ENCODE measurements at places on chromosomes 16 and 17.

DNA sequence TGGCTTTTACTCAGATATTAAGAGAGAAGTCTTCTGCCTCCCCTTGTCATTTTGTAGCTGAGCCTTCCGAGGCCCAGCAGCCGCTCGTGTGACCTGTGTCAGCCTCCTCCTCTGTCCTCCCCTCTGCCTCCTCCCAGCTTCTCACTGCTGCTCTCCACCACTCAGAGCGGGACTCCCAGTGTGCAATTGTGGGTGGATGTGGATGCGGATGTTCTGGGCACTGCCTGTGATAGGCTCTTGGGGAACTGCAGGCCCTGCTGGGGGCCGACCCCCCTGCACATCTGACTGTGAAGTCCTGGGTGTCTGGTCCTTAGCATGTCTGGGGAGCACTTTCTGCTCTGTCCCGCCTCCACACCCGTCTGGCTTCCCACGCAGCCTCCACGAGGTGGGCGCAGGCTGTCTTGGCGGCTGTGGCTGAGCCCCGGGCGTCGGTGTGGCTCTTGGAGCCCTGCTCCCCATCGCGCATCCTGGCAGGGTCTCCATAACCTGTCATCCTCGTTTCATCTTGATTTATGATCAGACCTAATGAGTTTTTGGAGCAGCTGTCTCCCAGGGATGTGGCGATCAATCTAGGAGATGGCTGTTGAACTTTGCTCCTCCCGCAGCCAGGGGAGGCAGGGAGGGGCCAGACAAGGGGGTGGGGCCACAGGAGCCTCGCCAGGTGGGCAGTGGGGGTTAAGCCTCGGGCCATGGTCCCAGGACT lies 28.1 kb downstream of the GRIN2C start:
- DNase-seq, result no peak

GRCh38 chr17:4566785-4567184 lies 6.4 kb upstream of the GGT6 start:
- DNase-seq, result no peak

GRCh38 chr17:63988741-63989621 lies 9.2 kb upstream of the PRR29 start:
- DNase-seq, result no peak

- DNase-seq, result no peak
Measured at GRCh38 chr17:9473711-9474110, 101.9 kb downstream of the STX8 start.

DNA sequence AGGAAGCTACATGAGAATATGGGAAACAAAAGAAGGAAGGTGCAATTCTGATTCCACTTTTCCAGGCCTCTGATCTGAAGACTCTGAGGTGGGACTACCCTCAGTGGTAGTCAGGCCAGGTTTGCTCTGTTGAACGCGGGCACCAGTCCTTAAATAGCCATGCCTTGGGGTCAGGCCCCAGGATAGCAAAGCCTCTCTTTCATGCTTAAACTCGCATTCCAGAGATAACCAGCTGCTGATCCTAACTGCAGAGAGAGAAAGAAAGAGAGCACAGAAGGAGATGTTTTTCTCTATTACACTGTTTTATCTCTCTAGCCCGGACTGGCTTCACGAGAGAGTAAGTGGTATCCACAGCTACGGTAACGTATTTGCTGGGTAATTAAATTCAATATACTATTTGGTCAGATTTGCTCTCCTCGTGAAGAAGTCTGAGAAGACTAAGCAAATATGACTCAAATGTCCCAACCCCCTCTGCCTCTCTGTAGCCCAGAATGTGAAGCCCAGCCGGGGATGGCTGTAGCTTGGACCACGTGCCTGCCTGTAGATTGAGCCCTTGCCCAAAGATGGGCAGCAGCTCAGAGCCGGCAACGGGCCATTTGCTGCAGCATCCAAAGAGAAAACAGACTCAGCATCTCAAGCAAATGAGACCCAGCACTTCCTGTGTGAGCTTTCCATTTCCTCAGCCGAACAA lies 122.2 kb downstream of the SMG6 start:
- DNase-seq, result no peak

GRCh38 chr16:19173059-19173458 lies 5.0 kb downstream of the SYT17 start:
- no peak for DNase-seq

DNA sequence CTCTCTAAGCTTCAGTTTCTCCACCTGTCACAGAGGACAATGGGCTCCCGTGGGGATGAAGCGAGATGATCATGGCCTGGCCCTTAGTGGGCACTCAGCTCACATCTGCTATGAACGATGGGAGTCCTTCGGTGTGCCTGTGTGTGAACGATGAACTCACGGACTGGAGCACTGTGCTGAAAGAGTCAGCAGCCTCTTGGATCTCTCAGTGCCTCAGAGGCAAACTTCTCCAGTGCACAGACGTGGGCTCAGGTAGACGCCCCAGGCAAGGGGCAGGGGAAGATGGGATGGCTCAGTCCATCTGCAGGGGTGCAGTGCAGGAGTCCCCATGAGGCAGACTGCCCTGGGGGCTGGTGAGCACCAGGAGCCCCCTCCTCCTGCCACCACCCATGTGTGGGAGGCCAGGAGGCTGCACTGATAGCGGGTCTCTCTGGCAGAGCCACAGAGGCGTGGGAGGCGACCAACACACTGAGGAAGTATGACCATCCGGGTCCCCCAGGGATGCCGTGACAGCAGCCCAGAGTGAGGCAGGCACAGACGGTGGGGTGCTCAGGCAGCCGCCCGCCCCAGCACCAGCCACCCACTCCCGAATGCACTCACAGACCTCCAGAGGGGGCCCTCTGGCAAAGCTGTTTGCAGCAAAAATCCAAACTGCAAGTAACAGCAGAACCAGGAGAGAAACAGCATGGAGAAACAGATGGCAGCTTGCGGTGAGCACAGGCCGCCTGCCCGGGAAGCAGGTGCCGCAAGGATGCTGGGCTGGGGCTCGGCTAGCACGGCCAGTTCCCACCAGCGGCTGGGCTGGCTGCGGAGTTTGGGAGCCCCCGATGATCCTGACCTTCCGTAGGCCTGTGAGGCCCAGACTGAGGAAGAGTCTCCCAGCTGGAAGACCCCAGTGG lies 82.7 kb downstream of the RPH3AL start:
- no peak for DNase-seq

DNA sequence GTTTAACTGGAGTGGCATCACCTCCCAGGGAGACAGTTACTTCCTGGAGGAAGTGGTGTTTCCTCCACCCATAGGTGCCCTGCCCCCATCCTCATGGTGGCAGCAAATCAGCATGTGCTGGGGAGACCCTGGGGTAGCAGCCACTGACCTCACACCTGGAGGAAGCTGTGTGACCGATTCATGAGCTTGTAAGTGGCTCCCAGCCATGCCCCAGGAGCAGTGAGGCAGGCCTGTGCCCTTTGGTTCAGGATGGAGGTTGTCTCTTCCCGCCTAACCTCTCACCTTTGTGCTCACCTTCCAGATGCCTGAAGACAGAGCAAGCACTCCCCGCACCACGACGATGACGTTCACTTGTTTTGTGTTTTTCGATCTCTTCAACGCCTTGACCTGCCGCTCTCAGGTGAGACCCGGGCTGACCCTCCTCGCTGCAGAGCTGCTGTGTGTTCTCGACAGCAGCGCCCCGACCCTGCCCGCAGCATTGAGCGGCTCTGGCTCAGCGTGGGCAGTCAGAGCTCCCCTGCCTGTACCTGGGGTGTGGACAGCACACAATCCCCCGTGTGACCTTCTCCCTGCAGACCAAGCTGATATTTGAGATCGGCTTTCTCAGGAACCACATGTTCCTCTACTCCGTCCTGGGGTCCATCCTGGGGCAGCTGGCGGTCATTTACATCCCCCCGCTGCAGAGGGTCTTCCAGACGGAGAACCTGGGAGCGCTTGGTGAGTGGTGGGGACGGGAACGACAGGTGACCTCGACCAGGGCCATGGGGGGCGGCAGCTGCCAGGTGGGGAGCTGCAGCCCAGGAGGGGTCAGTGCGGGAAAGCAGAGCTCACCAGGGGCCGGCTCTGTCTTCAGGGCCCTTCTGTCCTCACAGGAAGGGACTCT lies 42.8 kb downstream of the MEAK7 start:
- no peak for DNase-seq

GRCh38 chr17:34841467-34841866 lies 119.8 kb downstream of the CCT6B start:
- no peak for DNase-seq

- DNase-seq, result no peak
Measured at GRCh38 chr17:38578229-38579082, 27.3 kb downstream of the SRCIN1 start.

DNA sequence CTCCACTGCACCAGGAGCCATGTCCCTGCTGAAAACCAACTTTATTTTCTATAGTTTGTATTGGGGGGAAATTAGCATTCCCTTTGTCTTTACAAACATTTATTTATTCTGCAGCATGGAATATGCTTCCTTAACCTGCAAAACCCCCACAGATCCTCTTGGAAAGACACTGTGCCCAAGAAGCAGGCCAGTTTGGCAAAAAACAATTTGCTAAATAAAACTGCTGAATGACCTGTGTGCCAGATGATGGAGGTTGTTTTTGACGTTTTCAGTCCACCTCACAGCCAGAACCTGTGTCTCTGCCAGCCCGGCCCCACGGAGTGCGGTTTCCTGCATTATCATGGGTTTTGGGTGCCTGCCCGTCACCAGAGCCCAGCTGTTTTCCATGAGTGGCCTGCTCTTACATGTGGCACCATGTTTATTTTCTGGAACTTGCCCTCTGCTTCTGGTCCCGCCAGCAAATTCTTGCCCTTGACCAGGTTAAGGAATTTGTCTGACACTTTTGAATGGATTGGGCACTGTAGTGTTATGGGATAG lies 26.4 kb downstream of the ORC6 start:
- no peak for DNase-seq

DNA sequence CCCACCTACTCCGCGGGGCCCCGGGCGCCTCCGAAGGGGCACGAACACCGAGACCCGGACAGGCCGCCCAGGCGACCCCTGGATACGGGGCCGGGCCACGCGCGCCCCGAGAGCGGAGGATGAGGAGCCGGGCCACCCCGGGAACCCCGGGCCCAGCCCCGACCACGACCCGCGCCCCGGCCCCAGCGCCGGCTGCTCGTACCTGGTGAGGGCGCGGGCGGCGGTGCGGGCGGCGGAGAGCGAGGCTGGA lies 192 bp downstream of the FASN start:
- DNase-seq, result no peak

GRCh38 chr16:50797456-50797855 lies 55.6 kb downstream of the CYLD start:
- DNase-seq, result no peak

DNA sequence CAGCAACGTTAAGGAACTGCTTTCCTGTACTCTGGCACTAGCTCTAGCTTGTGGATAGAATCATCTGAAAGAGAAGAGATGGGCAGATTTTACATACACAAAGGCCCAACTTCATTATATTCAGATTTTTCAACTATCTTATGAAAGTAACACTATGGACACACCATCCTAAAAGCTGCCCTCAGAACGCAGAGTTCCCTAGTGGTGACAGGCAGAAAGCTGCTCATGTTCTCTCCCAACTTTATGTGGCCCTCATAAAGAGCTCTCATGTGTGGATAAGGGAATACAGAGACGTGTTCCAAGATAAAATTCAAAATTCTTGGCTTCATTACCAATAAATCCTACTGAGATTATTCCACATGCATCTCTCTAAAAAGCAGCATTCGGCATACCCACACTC lies 1.5 kb downstream of the CFAP20 start:
- DNase-seq, result no peak

DNA sequence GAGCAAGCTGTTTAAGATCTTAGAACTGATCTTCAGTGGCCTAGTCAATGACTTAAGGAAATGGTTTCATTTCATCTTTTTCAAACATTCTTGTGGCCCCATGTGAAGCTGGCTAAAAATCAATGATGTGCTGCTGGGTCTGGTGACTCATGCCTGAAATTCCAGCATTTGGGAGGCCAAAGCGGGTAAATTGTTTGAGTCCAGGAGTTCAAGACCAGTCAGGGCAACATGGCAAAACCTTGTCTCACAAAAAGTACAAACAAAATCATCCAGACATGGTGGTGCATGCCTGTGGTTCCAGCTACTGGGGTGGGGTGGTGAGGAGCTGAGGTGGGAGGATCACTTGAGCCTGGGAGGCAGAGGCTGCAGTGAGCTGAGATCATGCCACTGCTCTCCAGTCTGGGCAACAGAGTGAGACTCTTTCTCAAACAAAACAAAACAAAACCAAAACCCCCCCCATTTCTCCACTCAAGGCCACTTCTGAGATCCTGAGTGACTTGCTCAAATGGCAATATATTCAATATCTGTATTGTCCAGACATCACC lies 17.4 kb upstream of the COL1A1 start:
- DNase-seq, result no peak

- no peak for DNase-seq
Measured at GRCh38 chr17:51933647-51934046, 224.9 kb downstream of the CA10 start.

DNA sequence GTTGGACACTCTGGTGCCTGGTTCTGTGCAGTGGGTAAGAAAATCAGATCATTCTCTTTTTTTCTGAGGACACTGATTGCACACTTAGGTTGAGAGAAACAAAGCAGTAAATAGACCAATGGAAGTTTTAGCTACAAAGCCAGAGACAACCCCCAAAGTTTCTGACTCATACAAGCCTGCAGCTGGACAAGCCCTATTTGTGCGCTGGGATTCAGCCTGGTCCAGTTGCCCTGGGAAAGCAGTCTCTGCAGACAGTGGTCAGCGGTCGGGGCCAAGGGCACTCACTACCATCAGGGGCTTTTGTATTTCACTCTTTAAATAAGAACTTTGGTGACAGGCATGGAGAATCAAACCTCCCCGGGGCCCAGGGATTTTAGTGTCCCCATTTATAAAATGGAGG lies 6.0 kb upstream of the RHBDL3 start:
- no peak for DNase-seq

DNA sequence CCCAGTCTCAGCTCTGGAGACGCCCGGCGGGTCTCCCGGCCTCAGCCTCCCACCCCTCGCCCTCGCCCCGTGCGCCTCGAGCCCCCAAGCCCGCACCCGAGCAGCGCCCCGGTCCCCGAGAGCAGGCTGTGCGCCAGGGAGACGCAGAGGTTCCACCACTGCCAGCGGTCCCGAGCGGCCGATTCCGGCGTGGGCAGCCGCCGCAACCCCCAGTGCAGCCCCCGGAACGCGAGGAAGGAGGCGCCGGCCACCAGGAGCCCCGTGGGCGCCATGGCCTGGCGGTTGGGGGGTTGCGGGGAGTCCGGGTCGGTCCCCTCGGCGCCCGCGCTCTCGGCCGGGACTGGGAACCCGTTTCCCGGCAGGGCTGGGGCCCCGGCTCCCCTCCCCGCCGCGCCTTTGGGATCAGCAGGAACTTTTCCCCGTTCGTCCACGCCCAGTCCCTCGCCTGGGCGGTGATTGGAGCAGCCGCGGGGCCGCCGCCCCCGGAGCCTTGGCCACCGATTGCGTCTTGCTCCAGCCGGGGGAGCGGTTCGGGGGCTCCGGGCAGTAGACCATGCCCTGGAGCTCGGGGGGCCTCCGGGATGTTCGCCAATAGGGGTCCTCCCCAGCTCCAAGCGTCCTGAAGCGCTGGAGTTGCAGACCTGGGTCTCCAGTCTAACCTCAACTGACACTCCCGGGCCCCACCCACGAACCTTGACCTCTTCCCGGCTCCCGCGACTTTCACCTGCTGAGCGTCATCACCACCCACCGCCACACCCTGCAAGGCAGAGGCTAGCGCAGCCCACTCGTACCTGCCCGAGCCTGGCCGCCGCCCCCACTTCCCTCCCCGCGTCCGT lies at the start of gene TLCD2:
TSS of gene TLCD2 (minus strand) at position 407 of the 836 bp plus-strand sequence. CDS start at position 272, 135 bp downstream.
- DNase-seq, result no peak
